Dermis microvascular lymphatic vessel endothelial cell (primary cell): ENCODE measurements at places on chromosomes 16 and 17.
A peak's percentile ranks its signal among the peaks of the same experiment; 100 is the strongest.

GRCh38 chr17:4998027-4998731 is 429 bp downstream of the KIF1C start:
- DNase-seq: peak; percentile 37

DNA sequence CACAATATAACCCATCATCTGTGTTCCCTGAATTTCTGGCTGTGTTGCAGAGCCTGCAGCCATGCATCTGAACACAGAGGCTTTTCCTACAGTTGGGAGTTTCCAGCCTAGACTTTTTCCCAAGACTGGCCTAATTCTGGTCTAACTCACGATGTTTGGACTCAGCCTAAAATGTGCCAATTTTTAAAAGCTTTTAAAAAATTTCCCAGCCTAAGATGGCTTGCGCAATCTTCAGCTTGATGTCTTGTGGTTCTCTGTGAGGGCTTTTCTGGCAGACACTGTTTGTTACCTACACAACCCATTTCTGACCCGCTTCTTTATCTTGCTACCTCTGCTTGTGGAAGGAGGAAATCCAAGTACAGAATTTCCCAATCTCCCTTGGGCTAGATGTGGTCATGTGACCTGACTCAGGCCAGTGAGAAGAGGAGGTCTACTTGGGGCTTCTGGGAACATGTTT is 72.7 kb upstream of the GAS7 start:
- DNase-seq: no peak

GRCh38 chr17:69949496-69949895 is 125.5 kb upstream of the KCNJ16 start:
- no peak for DNase-seq

GRCh38 chr17:83012200-83012785 is 67.1 kb upstream of the METRNL start:
- no peak for DNase-seq

GRCh38 chr17:35488991-35489390 is 40.4 kb upstream of the SLFN13 start:
- DNase-seq: no peak

GRCh38 chr17:31136319-31136718 is 41.5 kb downstream of the NF1 start:
- no peak for DNase-seq

- no peak for DNase-seq
These were observed 105.9 kb upstream of the CACNG3 start for GRCh38 chr16:24150282-24150681.

DNA sequence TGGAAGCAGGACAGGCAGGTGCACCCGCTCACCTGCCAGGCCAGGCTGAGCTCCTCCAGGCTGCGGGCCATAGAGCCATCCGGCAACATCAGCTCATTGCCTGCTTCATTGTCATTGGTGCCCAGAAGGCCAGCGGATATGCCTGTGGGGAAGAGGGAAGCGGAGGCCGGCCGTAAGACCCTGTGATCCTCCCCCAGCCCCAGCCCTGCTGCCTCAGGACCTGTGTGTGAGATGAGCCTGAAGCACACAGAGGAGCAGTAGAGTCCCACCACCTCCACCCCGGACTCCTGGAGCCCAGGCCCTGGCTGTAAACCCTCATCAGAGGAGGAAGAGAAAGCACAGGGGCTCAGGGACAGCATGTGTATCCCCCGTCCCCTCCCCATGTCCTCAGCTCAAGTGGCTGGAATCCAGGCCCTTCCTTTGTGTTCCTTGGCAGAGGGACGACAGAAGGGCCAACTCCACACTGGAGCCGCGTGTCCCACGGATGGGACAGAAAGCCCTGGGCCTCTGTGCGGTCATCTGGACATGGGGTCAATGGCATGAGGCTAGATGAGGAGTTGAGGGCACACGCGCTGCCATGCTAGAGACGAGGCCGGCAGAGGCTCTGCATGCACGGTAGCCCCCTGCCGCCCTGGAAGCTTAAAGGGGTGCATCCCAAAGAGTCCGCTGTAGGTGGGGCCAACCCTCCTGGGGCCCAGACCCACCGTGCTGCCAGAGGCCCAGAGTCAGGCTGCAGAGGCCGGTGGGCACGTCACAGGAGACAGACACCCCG is 39.1 kb downstream of the RMI2 start:
- DNase-seq: no peak

DNA sequence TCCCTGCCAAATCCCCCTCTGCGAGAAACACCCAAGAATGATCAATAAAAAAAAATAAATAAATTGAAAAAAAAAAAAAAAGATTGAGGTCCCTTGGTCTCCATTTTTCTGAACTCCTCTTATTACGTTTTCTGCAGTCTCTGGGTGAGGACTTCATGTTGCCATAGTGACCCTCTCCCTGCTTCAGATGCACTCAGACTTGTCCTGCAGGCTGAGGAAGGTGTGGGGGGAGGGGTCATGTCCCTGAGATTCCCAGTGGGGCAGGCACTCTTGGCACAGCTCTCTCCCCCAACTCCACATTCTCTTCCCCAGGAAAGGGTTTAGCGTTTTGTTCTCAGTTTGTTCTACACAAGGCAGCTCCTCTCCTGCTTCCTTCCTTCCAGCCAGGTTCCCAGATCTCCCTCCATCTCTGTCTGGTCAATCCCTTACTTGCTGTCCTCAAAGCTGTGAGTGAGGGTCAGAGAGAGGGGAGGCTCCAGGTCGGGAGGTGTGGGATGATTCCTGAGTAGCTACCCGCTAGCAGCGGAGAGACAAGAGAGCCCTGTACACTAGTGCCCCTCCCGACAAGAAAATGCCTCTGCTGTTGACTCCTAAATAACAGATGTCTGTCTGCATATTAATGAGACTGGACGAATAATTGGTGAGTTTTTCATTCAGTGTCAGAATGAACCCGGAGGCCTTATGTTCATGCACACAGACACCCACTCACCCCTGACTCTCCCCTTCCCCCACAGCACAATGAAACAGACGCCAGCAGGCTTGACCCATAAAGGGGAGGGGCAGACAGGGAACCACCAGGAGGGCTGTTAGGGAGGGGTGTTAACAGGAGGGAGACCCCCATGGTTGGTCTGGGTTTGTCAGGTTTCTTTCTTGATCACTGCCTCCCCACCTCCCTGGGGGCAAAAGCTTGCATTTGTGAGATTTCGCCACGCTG is 9.2 kb downstream of the RND2 start:
- DNase-seq: no peak
